ENCODE measurements at places on chromosomes 4 and X.
A peak's percentile ranks its signal among the peaks of the same experiment; 100 is the strongest.

GRCh38 chr4:5212255-5213013 lies 161.2 kb downstream of the STK32B start:
- DNase-seq = no peak

GRCh38 chr4:168712316-168712890 lies 215.6 kb downstream of the PALLD start:
- DNase-seq = no peak

DNA sequence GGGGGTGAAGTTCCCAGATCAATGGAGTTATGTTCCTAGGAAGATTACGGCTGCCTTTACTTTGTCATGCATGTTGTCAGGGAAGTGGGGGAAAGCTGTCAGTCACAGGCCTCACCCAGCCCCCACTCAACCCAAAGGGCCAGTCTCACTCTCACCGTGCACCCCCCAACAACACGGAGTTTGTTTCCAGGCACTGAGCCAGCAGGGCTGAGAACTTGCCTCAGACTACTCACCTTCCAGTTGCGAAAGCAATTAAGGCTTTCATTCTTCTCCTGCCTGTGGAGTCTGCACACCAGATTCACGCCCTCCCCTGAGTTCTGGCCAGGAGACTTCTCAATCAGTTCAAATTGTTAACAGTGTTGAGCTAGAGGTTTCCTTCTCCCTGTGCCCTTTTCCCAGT lies 114.3 kb downstream of the SH3BGRL start:
- no peak for DNase-seq

GRCh38 chrX:28229217-28229616 lies 248.0 kb upstream of the DCAF8L1 start:
- DNase-seq = no peak

DNA sequence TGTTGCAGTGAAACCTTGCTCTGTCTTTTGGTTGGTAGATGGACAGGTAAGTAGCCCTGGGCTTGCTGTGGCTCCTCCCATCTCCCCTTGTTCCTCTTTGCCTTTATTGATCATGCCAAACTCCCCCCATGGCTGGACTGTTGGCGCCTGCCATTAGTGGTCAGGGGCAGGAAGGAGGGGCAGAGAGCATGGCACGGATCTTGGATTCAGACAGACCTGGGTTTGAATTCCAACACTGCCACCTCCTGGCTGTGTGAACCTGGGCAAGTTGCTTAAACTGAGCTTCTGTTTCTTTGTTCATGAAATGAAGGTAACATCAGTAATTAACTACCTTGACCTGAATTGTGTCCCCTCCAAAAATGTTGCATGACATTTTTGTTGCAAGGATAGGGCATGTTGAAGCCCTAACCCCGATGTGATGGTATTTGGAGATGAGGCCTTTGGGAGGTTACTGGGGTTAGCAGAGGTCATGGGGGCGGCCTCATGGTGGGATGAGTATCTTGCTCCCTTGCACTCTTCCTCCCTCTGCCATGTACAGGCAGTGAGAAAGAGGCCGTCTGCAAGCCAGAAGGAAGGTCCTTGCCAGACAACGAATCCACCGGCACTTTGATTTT lies 6.0 kb downstream of the SLC2A9 start:
- no peak for DNase-seq

DNA sequence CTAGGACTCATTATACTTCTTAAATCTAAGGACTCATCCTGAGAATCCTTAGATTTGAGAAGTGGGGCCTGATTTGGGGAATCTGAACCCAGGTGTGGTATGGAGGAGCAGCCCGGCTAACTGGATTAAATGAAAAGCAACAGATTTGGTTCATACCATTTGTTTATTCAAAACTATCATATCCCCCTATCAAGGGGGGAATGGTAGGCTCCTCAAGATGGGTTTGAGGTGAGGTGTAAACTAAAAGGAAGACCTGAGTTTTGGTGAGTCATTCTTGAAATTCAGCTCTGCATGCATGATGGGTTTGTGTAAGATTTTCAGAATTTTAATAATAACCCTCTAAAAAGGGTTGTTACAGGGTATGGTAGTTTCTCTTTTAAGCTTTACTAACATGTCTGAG lies 53.4 kb downstream of the CASP6 start:
- DNase-seq = no peak

DNA sequence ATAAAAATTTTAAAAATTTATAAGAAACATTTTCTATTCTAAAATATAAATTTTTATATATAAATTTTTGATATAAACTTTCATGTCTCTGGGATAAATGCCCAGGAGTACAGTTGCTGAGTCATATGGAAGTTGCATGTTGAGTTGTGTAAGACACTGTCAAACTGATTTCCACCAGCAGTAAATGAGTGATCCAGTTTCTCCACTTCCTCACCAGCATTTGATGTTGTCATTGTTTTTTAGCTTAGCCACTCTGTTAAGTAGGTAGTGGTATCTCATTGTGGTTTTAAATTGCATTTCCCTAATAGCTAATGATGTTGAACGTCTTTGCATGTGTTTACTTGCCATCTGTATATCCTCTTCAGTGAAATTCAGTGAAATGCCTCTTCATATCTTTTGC lies 66.5 kb downstream of the MAMLD1 start:
- no peak for DNase-seq

DNA sequence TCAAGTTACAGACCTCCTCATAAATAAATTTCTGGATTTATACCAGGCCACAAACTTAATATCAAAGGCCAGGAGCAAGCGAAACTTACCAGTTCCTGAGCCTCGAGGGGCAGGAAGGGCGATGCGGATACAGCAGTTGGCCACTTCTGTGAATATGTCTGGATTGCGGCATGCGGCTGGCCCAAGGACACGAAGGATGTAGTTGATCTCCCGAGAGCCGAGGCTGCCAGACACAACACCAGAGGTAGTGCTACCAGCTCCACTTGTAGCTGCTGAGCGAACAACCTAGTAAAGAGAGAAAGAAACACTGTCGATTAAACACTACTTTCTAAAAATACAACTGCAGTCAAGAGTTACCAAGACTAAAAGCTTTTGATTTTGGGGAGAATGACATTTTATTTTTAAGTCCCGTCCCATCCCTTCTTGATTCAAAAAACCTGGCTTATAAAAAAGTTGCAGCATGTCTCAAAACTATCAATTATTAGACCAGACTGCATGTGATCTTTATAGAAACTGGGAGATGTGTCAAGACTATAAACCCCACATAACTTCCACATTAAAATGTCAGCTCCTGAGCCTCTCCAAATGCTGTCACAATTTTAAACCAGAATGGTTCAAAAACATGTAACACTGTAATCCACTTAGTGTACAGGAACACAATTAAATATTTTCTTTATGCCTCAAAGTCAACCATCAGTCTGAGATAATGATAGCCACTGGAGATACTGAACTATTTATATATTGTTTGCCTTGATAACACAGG lies 105.6 kb downstream of the HUWE1 start:
- DNase-seq = no peak

DNA sequence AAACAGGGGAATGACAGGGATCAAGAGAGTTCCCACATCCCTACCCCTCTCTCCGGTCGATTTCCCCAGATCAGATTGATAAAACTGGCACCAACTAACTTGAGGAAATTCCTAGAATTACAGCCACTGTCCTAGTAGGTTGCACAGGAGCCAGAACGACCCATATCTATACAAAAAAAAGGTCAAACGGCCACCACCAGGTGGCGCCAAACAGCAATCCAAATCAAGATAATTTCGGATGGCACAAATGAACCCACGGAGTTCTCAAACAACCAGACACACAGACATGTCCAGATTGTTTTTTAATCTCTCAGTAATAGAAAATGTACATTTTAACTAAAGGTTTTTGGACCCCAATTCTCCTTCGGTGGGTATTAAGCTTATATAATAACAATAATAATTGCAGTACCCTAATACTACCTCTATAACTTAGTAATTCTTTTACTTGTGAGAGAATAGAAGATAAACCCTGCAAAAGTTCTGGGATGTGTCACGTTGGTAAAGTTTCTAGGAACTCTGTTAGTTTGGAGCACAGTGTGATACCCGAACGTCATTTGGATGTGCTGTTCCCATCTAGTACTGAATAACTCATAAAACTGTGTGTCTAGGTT lies 212.6 kb downstream of the SPOCK3 start:
- DNase-seq = peak; percentile 88

GRCh38 chrX:17413228-17413627 lies 38.2 kb downstream of the NHS start:
- DNase-seq = peak; percentile 74

- no peak for DNase-seq
Measured at GRCh38 chr4:4759232-4759631, 100.2 kb upstream of the MSX1 start.

GRCh38 chr4:1982124-1983052 lies 26.4 kb downstream of the NELFA start:
- no peak for DNase-seq

GRCh38 chr4:38683276-38683675 lies 19.3 kb downstream of the KLF3 start:
- DNase-seq = no peak

- DNase-seq = no peak
Measured at GRCh38 chr4:76210452-76210851, 3.2 kb downstream of the SCARB2 start.

DNA sequence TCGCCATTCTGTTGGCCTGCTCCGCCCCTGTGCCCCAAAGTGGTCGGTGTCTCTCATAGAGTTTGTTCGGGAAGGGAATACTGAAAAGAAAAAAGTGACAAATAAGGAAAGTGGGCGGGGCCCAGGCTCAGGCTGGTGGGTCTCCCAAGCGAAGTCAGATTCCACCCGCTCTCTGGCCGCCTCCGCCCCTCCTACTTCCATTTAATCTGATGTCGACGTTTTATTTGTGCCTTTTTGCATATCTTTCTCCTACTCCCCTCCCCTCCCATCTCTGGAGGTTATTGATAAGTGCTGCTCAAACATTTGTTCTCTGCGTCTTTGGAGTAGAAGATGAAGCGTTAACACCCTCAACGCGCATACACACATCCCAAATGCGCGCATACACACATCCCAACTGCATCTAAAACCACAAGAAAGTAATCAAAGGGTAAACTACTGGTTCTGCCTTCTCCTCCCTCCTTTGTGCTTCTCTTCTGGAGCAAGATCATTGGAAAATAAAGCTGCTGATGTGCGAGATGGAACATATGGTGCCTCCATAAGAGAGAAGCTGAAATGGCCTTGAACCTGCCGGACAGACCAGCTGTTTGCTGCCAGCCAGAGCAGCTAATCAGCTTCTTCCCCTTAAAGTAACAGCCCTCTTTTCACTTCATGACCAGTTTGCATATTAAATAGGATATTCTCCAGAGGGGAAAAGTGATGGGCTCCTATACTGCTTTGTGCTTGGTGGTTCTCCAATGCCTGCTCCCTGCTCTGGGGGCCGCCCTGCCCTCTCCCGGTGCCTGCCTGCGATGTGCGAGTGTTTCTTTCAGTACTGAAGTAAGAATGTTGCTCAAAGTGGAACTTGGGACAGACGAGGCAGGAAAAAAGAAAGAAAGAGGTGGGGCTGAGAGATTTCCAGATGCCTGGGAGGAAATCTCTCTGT lies 3.1 kb downstream of the MAMLD1 start:
- no peak for DNase-seq

DNA sequence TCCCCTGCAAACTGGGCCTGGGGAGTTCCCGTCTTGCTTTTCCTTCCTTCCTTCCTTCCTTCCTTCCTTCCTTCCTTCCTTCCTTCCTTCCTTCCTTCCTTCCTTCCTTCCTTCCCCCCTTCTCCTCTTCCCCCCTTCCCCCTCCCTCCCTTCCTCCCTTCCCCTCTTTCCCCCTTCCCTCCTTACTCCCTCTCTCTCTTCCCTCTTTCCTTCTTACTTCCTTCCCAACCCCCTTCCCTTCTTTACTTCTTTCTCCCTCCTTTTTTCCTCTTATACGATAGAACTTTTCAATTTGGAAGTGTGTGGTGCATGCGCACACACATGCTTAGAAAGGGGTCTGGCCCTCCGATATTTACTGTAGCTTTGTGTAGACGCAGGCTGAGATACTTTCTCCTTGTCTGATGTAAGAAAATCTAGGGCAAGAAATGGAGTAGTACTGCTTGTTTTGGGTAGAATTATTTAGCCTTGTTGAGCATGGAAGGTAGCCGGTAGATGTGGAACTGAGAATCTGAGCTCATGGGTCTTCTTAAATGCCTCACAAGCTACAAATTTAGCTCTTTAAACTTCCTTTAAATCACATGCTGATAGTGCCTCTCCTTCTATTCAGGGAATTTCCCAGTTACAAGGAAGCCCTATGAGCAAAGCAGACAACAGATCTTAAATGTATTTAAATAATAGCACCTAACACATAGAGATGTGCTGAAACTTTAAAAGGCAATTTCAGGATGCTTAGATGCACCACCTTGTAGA lies 189.6 kb downstream of the GPAT3 start:
- DNase-seq = no peak

DNA sequence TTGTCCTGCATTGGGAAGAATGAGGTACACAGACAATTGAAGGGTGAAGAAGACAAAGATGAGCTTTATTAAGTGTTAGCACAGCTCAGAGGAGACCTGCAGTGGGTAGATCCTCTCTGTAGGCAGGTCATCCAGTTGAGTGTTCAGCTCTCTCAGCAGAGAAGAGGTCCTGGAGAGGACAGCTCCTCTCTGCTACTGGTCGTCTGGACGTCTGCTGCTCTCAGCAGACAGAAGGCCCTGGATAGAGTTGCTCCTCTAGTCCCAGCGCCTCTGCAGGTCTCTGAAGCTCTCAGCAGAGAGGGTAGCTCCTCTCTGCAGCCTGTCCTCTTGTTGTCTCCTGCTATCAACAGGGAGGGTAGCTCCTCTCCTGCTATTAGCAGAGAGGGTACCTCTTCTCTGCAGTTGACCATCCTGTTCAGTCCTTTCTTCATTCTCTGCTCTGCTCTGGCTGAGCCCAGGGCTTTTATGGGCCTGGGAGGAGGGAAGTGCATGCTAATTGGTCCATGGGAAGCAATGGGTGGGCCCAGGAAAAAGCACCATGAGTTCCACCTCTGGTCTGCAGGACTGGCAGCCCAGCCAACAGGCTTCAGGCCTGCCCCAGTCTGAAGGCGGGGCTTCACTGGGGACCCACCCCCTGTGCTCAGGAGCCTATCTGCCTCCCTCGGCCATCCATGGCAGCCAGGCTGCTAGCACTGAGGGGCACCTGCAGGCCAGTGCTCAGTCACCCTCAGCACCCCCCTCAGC lies 54.1 kb upstream of the IBSP start:
- no peak for DNase-seq

- no peak for DNase-seq
Measured at GRCh38 chr4:155653052-155653451, 13.6 kb upstream of the GUCY1A1 start.

DNA sequence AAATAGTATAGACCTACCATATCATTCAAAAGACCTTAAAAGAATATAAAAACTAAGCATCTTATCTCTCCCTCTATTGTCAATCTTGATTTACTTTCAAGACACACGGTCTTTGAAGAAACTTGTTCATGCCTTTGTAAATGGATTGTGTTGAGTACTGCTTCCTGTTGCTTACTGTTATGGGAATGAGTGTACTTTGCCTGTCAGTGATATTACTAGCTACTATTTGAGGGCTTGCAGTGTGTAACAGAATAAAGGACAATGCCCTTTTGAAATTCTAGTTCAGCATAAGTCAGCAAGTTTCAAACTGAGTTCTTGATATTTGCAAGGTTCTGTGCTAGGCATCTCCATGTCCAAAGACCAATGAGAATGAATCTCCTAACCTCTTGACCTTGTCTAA lies 36.0 kb downstream of the CDKL5 start:
- DNase-seq = no peak

- no peak for DNase-seq
Measured at GRCh38 chrX:129227366-129227765, 295.9 kb downstream of the SMARCA1 start.

All from trophoblast cell (in vitro differentiated cells and primary cell).